Activated CD4-positive, alpha-beta memory T cell treated with anti-CD3 and anti-CD28 coated beads, Interleukin-2, amount 10 ng/mL, durations not matched to agents 7 days and 5 days (primary cell): ENCODE measurements at places on chromosomes 3 and 15.

GRCh38 chr3:122913539-122914100, 113.9 kb downstream of the SEMA5B start:
- DNase-seq, result no peak

DNA sequence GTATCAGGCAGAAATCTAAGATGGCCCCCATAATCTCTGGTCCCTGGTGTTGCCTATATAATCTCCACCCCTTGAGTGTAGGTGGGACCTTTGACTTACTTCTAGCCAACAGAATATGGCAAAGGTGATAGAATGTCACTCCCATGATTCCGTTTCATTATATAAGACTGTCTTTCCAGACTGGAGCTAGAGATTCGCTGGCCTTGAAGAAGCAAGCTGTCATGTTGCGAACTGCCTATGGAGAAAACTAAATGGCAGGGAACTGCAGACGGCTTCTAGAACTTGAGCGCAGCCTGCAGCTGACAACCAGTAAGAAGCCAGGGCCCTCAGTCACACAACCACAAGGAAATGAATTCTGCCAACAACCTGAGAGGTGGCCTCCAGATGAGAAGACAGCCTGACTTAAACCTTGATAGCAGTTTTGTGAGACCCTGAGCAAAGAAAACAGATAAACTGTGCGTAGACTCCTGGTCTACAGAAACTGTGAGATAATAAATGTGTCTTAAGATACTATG, 2.2 kb upstream of the KPNA1 start:
- no peak for DNase-seq

DNA sequence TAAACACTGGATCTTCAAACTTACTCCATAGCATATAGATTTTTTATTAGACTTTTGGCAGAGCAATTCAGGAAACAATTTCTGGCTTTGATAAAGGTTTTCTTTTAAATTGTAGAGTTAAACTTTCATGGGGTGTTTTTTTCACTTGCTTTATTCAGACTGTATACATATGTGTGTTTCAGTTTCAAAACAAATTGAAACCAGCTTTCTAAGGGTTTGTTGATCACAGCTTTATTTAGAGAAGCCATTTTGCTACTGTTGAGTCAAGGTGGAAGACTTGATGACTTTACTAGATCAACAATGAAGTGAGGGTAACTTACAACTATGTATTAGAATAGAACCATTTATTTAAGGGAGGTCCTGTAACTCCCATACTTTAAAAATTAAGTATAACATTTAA, 6.2 kb downstream of the UBE2E1 start:
- DNase-seq, result no peak

DNA sequence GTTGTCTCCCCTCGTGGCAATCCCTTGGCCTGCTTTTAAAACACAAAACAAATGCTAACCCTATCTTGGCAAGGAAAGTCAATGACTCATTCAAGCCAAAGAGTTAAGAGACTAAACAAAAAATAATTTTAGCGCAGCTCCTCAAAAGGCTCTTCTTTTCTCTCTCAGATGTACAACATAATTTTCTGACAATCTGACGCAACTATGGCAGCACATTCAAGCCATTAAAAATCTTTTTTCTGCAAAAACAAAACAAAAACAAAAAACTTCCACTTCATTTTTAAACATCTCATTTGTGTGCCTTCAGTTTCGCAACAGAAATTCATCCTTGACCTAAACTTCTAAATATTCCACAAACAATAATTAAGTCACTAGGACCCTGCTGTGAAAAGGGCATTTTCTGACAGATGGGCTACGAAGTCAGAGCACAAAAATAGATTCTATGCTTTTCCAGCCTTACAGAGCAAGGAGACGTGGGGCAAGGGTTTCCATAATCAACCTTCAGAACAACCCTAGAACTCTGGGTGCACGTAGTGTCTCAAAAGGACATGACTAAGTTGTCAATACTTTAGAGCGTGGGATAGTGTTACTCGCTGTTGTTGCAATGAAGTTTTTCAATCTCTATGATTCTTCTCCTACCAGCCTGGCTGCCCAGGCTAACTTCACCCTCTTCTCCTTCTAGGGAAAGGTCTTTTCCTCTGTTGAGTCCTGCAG, 84.3 kb downstream of the MB21D2 start:
- DNase-seq, result no peak

DNA sequence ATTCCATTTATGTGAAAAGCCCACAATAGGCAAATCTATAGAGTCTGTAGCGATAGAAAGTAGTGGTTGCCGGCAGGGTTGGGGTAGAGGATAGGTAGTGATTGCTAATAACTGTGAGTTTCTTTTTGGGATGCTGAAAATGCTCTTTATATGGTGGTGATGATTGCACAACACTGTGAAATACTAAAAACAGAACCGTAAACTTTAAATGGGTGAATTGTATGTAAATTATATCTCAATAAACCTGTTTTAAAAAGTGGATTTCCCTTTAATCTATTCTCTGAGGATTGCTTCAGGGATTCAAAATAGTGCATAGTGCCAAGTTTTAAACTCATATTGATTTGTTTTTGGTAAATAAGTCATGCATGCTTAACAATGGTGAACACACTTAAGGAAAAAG, 140.2 kb downstream of the LPP start:
- no peak for DNase-seq

- DNase-seq, result no peak
Observed at GRCh38 chr15:23761386-23761785, 74.3 kb upstream of the NDN start.

DNA sequence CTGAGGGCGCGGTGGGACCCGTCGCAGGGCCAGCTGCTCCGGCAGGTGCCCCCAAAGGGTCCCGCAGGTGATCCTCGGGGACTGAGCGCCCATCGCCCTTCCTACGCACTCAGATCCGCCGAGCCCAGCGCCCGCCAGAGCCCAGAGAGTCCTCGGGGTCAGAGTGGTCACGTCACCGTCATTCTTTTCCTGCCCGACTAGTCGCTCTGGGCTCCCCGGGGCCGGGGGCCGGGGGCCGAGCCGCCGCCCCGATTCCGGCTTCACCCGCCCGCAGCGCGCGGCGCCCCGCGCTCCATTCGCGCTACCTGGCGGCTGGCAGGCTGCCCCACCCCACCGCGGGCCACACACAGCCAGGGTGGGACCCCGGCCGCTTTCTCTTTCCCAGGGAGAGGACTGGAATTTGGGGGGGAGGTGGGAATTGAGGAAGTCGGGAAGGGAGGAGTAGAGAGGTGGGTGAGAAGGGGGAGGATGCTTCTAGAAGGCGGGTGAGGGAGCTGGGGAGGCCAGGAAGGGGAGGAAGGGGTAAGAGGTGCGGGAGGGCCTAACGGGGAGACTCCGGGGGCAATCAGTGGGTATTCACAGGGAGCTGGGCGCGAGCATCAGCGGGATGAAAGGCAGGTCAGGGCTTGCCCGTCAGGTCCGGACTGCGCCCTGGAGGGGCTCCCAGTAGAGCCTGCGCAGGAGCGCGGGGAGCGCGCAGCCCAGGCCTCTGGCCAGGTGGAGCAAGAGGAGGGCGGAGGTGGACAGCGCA, 36.1 kb upstream of the EPHB3 start:
- peak; percentile 28 for DNase-seq

DNA sequence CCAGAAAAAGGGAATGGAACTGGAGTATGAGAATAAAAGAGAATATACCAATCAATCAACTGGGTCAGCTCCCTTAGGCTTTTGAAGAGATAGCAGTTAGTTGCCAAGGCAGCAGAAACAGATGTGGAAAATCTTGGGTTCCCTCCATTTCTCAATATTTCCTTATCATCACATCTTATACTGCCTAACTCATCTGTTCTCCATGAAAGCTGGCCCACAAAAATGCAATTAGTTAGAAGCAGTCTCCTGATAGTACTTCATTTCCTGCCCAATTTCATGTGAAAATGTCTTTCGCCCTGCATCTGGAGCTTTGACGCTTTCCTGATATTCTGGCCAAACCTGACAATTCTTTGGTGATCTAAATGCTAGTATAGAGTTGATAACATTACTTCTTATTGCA, 30.1 kb upstream of the SPTSSB start:
- no peak for DNase-seq

GRCh38 chr15:56038707-56039106, 45.3 kb upstream of the NEDD4 start:
- no peak for DNase-seq

GRCh38 chr3:139317660-139318430, 26.0 kb upstream of the MRPS22 start:
- DNase-seq, result no peak

GRCh38 chr15:61184431-61184830, 44.7 kb downstream of the RORA start:
- no peak for DNase-seq

- peak; percentile 64 for DNase-seq
Observed at GRCh38 chr3:14424711-14425580, 22.5 kb downstream of the SLC6A6 start.

- no peak for DNase-seq
Observed at GRCh38 chr15:41423979-41424659, 7.2 kb downstream of the RTF1 start.

DNA sequence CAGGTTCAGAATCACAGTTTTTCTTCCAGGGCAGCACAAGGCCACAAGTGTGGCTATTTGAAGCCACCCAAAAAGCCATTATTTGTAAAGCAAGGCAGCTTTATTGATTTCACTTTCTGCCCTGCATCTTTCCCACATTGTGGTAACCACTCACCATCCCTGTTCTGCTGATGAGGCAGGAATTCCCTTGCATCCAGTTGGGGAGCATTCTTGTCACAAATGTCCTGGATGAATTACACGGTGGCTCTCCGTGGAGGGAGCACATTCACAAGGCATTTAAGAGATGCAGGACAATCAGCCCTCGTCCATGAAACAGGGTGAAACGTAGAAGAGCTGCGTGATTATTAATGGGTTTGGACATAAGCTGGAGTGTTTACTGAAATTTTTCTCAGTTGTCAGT, 111.2 kb downstream of the APBA2 start:
- DNase-seq, result no peak

GRCh38 chr3:184748219-184749135, 36.6 kb upstream of the MAGEF1 start:
- DNase-seq, result no peak

- DNase-seq, result no peak
Observed at GRCh38 chr3:97721446-97721845, 43.1 kb upstream of the ARL6 start.

DNA sequence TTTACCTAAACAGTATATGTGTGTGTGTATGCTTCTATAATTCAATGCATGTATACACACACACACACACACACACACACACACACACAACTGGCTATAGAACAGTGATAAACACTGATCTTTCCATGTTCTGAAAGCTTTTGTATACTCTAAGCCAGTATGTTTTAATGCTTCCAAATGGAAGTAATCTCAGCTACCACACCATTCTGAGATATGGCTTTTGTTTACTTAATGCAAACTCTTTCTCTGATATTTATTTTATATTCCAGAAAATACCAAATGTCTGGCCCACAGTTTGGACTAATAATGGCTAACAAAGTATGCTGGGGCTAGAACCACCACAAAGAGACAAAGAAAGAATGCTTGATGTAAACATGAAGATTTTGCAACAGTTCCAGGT, 199.4 kb upstream of the ARHGEF26 start:
- DNase-seq, result no peak

GRCh38 chr3:20696388-20697150, 510.6 kb upstream of the SGO1 start:
- no peak for DNase-seq

DNA sequence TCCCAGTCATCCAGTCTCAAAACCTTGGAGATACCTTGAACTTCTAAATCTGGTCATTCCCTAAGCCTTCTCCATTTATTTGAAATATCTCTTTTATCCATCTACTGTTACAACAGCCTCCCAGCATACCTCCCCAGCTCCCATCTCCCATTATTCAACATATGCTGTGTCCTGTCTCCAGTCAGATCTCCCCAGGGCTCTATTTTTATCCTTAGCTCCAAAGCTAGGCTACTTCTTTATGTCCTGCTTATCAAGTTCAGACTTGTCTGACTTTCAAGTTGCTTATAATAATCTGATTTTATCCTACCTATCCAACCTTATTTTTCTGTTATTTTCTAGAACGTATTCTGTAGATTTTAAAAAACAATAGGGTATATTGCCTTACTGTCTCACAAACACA, 44.2 kb downstream of the IQGAP1 start:
- no peak for DNase-seq

GRCh38 chr15:60134609-60135008, 130.5 kb downstream of the FOXB1 start:
- no peak for DNase-seq

DNA sequence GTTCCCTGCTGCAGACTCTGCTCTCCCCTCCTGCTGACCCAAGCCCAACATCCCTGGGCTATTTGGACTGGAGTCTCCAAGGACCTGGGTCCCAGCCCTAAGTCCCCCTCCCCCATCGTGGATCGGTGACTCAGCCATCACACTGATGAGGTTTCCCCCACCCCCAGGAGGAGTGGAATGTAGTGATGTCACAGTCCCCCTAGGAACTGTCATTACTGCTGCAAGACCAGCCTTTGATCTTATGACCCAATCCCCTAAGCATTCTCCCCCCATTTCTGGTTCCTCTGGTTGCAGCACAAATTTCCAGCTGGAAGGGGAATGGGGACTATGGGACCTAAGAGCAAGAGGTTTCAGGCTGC, 63.4 kb upstream of the CSPG4 start:
- DNase-seq, result no peak

GRCh38 chr3:122586098-122586497, 8.6 kb downstream of the PARP15 start:
- DNase-seq, result no peak

- DNase-seq, result no peak
Observed at GRCh38 chr3:123104550-123104949, 37.7 kb downstream of the PDIA5 start.

DNA sequence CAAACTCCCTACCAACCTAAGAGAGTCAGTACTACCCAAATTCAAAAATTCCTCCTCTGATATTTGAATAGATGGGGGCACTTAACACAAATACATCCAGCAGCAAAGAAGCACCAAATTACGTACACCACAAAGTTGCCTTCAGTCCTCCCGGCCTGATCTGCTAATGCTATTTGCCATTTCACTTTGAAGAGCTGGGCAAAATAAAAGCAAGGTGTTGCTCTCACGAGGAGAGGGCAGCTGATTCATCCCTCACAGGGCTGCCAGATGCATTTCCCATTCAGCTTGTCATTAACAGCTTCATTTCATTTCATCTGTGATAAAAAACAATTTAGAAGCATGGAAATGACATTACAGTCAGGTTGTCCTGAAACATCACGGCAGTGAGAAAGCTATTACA, 283.4 kb upstream of the VEPH1 start:
- DNase-seq, result no peak

DNA sequence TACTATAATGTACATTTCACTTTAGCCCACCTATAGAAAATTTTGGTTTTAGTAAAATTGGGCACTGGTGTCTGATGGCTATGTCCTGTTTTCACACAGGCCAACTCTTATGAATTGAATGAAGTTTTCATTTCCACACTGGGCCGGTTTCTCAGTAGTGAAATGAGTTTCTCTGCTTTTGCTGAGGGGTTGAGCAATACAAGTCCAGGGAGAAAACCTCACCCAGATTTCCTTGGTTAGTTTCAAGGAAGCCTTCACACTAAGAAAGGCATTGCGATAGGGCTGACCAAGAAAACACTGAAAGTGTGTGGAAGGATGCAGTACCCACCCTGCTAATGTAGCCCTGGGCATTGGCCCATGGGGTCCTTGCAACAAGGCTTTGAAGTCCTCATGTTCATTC, 331.5 kb upstream of the CFAP20DC start:
- DNase-seq, result no peak
